ENCODE measurements at places on chromosomes 4 and X. TPM values are rescaled to one million over a fixed set of nuclear protein-coding genes. Genes with fewer than 3 reads are reported as not detected.

- DNase-seq, result no peak
These were observed 4.4 kb upstream of the HTATSF1 start for GRCh38 chrX:136493011-136493410.

GRCh38 chrX:46670316-46670715 lies 88.6 kb downstream of the SLC9A7 start:
- no peak for DNase-seq

- DNase-seq, result no peak
These were observed 144.4 kb upstream of the GATB start for GRCh38 chr4:151905197-151905596.

- no peak for DNase-seq
These were observed 5.5 kb upstream of the OPRPN start for GRCh38 chr4:70392057-70392776.

GRCh38 chr4:6480534-6481088 lies 8.2 kb upstream of the PPP2R2C start:
- DNase-seq, result peak; percentile 6

GRCh38 chr4:74793757-74794381 lies 454 bp downstream of the BTC start:
- DNase-seq, result peak; percentile 37

GRCh38 chr4:159227378-159227777 lies 124.5 kb downstream of the RAPGEF2 start:
- DNase-seq, result peak; percentile 59

DNA sequence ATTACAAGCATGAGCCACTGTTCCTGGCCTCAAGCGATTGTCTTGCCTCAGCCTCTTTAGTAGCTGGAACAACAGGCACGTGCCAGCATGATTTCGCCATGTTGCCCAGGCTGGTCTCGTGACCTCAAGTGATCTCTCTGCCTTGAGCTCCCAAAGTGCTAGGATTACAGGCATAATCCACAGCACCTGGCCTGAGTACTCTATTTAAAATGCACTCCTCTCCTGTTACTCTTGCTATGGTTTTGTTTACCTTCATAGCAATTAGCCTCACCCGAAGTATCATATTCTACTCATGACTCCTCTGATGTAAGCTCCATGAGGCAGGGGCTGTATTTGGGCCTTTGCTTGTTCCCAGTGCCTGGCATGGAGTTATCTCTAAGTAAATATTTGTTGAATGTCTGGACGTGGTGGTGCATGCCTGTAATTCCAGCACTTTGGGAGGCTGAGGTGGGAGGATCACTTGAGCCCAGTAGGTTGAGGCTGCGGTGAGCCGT lies 92.5 kb upstream of the SLC34A2 start:
- DNase-seq, result no peak

DNA sequence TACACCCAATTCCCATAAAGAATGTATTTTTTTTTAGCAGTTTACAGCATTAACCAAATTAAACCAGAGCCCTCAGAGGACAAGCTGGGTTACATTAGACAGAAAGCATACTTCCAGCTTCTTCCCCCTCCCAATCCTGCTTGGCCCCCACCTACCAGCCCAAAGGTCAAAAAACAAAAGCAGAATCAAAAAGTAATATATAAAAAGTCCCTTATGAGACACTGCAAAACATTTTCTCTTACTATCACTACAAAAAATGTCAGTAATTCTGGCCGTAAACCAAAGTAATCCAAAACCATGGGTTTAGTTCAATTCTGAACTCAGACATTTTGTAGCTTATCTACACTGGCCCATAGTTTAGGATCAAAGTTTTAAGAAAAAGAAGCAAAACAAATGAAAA lies 38.0 kb downstream of the APBB2 start:
- DNase-seq, result no peak

- no peak for DNase-seq
These were observed 110.8 kb upstream of the H2AZ1 start for GRCh38 chr4:100060765-100061416.

GRCh38 chrX:9327747-9328145 lies 137.1 kb upstream of the TBL1X start:
- DNase-seq, result peak; percentile 86

DNA sequence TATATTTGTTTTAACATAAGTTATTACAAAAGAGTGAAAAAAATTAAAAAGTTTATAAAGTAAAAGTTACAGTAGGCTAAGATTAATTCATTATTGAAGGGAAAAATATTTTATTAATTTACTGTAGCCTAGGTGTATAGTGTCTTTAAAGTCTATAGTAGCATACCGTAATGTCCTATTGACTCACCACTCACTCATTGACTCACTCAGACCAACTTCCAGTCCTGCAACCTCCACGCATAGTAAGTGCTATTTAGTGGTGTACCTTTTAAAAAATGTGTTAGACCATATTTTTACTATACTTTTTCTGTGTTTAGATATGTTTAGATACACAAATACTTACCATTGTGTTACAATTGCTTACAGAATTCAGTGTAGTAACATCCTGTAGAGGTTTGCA lies 841.1 kb downstream of the CENPC start:
- DNase-seq, result no peak

- no peak for DNase-seq
These were observed 703.5 kb downstream of the RPA4 start for GRCh38 chrX:97587171-97587570.

DNA sequence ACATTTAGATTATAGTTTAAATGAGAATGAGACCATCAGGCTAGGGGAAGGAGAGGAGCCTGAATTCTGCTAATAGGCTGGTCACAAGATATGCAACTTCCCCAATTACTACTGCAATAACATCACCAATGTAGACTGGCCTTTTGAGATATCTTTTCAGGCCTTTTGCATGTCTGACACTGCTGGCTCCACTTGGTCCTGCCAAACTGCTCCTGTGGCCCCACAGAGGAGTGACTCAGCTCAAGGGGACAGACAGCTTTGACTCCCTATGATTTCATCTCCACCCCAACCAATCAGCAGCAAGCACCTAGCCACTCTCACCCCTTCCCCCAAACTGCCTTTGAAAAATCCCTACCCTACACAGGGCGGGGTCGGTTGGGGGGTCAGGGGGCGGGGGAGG lies 22.8 kb downstream of the GPRIN3 start:
- DNase-seq, result no peak

GRCh38 chrX:31508338-31508737 lies 436.5 kb upstream of the FTHL17 start:
- DNase-seq, result peak; percentile 56

DNA sequence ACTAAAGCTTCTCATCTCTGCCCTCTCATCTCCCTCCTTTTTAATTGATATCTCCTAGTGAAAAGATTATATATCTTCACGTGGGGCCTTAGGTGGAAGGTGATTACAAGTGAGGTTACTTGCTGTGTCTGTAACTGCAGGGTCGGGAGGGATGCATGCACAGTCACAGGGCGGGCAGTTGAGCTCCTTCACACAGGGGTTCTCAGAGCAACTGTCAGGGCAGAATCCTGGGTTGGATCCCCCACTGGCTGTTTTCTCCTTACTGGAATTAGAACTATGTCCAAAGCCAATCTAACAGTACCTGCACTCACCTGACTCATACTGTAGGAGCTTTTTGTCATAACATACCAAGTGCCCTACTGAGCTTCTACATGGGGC lies 141.1 kb downstream of the AASDH start:
- DNase-seq, result no peak

DNA sequence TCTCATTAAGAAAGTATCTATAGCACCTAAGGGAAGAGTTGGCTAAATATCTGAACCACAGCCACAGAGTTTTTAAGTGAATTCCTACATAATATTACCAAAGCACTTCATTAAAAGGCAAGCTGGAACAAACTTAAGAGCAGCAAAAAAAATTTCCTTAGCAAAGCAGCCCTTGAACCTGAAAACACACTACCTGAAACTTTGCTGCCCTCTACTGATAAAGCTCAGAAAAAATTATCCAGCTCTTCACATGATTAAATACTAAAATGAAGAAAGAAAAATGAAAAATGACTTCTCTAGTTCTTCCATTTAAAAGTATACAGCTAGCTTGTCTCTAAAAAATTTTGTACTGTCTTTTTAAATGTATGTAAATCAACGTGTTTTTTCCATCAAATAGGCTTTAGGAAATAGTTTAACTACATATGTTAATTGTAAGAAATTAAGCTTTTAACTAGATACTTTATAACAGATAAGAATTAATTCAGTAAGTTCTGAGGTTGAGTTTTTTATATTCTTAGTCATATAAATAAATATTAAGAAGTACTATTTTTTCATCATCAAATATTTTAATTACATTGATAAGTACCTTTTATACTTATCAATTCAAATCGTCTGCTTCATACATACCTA lies 156.1 kb downstream of the STPG2 start:
- peak; percentile 80 for DNase-seq

DNA sequence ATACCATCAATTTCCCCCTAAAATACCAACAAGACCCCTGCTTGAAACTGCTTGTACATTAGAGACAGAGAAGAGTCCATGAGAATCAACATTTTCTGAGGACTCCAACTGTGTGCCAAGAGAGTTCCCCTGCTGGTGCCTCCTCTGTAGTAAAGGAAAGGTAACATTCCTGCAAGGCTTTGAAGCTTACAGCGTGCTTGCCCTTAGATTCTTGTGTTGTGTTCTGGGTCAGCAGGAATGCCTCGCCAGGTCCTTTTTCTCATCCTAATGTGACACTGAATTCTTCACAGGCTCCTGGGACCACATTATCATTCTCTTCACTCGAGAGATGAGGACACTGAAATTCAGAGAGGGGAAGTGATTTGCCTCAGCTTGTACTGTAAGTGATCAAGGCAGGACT lies 9.7 kb upstream of the EOLA2 start:
- peak; percentile 56 for DNase-seq

DNA sequence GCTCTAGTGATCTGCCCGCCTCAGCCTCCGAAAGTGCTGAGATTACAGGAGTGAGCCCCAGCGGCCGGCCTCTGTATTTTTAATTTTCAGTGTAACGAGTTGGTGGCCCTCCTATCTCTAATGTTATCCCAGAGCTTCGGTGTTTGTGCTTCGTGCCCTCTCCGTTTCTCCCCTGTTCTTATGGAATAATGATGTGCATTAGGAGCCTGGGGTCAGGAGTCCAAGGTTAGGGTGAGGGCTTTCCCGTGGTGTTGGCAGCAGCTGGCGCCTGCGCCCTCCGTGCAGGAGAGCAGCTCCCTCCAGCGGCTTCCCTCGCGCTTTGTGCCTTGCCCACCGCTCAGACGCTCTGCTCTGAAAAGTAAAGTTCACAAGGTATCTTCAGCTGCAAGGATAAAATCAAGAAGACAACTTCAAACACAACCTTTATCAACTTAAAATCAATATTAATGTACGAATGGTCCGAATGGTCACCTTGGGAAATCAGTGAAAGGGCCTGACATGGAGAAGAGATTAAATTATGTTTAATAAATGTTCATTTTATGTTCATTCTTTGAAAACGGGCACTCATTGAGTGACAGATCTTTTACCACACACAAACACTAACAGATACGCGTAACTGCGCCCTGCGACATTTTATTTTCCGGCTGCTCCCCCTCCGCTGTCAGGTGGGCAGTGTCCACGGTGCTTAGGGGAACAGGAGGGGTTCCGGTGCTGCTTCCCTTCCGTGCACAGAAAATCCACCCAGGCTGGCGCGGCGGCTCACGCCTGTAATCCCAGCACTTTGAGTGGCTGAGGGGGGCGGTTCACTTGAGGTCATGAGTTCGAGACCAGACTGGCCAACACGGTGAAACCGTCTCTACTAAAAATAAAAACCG lies 62.4 kb downstream of the TRAPPC11 start:
- peak; percentile 51 for DNase-seq

GRCh38 chrX:111837197-111837596 lies 38.8 kb upstream of the TRPC5OS start:
- no peak for DNase-seq

DNA sequence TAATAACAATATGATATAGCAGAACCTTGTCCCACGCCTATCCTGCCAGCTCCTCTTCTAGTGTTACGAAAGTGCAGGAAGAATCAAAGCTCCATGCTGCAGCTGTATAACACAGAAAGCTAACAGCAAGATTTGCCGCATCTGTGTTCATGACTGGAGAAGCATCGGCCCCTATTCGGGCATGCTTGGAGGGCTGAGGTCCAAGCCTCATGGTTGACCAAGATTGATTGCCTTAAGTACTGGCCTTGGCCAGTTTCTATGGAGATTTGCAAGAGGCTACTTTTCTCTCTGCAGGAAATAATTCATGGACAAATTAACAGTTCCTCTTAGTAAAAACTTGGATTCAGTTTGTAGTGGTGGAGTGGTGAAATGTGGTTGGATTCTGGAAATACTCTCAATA lies 12.9 kb upstream of the NDP start:
- DNase-seq, result no peak

GRCh38 chr4:100936661-100937375 lies 410.5 kb downstream of the PPP3CA start:
- peak; percentile 16 for DNase-seq

DNA sequence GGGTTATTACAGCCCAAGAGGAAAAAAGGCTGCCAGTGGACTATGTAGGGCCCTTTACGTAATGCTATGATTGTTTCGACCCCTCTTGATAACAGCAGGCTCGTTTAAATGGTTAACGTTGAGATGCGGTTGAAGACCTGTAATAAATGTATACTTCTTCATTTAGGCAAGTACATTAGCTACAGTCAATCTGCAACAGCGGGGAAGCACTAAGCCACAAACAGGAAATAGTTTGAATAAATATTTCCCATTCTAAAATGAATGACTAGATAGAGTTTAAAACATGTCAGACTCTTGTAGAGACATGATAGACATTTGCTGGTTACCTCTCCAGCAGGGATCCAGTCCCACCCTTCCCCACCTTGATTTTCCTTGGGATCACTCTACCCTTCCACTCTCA lies 38.1 kb upstream of the STIM2 start:
- no peak for DNase-seq

DNA sequence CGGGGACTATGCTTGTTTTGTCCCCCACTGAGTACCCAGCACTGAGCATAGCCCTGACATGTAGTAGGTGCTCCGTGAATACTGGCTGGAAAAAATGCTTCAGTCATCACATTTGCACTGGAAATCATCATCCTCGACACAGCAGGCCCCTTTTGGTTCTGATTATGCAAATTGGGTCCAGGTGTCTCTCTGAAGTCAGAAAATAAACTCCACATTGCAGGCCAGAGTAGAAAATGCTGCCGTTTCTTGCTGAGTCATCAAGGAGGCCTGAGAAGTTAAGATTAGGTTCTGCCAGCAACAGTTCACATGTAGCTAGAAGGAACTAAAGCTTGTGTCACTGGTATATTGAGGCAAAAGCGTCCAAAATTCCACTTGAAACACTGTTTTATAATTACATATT lies 15.0 kb upstream of the STK32B start:
- DNase-seq, result peak; percentile 61

GRCh38 chrX:142999199-142999701 lies 26.5 kb upstream of the SPANXN4 start:
- DNase-seq, result peak; percentile 73

The COL4A5 gene
- total RNA-seq, result 33.5 TPM

The SSX4 gene
- total RNA-seq, result not detected

The SMIM14 gene
- 89.7 TPM for total RNA-seq

The IL2RG gene
- not detected for total RNA-seq

The TRAM1L1 gene
- 5.2 TPM for total RNA-seq

The PABPC5 gene
- total RNA-seq, result 2.2 TPM

The KLHL13 gene
- total RNA-seq, result 130 TPM

The SHOX gene
- not detected for total RNA-seq

The FGF2 gene
- 49.1 TPM for total RNA-seq

The LGI2 gene
- total RNA-seq, result under 0.01 TPM

The GPC3 gene
- total RNA-seq, result not detected

The PJA1 gene
- total RNA-seq, result 38.0 TPM

The PGAM4 gene
- total RNA-seq, result not detected

Data from renal cortical epithelial cell (primary cell).